Lower lobe of right lung (tissue), 2 donors: ENCODE measurements at places on chromosomes 1 and 21.
A peak's percentile ranks its signal among the peaks of the same experiment; 100 is the strongest.

GRCh38 chr1:17930635-17931034, 175.5 kb downstream of the ACTL8 start:
- DNase-seq = no peak

DNA sequence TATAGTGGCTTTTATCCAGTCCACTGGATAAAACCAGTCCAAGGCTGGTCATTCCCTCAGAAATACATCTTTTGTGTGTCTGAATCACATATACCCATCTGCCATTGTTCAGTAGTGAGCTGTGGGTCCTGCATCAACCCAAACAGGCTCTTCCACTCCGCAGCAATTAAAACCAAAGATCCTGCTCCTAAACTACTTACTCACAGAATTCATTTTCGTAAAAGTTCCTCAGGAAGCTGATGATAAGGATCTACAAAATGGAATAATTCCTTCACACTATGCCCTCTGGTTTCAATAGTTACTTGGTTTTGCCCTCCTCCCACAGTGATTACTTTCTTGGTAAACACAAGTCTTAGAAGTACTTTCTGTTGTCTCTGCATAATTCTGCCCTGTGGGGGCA, 5.1 kb upstream of the MFSD2A start:
- DNase-seq = no peak

DNA sequence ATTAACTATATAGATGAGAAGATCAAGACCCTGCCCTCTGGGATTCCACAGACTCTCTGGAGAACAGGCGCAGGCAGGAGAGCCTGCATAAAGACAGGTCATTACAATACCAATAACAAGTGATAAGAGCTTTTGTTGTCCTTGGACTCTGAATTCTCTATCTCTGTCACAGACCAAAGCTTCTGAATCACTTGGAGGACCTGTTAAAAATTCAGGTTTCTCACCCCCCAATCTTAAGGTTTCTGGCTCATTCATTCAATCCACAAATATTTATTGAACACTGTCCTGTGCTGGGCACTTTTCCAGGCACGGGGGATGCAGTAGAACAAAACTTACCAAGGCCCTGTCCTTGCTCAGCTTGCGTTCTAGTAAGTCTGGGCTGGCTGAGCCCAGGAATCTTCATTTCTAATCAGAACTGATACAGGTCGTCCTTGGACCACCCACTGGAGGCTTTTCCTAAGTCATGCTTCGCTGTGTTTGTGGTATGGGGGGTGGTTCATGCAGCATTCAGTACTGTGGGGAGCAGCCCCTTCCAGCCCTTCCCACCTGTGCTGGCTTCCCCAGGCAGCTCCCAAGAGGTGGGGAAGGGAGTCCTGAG, 1.4 kb downstream of the EFNA4 start:
- DNase-seq = no peak

- DNase-seq = no peak
Observed at GRCh38 chr21:35222541-35222941, 173.4 kb upstream of the RUNX1 start.

GRCh38 chr21:25107708-25108107, 499.6 kb downstream of the MRPL39 start:
- DNase-seq = no peak

- DNase-seq = no peak
Observed at GRCh38 chr1:45913183-45913683, 109.8 kb downstream of the MAST2 start.

DNA sequence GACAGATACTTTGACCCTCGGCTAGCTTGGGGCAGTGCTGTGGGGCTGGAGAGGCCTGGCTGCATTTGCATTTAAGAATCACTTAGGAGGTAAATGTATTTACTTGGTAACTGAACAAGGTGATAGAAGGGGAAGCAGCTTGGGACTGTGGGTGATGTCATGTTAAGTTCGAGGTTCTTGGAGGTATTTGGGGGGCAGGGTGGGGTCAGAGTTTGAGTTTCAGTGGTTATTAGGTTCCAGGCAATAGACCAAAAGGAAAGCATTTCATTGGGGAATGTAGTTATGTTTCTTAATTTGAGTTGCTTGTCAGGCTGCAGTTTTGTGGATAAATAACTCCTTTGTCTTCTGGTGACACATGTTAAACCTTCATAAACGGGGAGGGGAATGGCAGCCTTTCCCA, 2.4 kb upstream of the FAM78B start:
- no peak for DNase-seq

DNA sequence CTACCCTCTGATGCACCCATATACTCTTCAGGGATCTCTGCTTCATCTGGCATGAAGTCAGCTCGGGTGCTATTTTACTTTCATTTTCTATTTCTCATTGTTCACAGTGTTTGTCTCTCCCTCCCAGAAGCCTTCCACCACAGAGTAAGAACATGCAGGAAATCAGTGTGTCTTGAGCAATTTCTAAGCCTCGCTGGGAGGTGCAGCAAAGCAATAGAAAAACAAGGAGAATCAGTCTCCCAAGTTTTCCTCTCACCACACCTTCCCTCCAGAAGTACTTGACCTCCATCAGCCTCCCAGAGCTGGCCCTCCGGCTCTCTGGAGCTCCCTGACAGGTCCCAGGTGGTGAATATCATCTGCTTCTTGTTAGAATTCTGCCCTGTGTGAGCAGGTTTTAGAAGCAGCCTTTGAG, 594.7 kb upstream of the CAMK1G start:
- no peak for DNase-seq

DNA sequence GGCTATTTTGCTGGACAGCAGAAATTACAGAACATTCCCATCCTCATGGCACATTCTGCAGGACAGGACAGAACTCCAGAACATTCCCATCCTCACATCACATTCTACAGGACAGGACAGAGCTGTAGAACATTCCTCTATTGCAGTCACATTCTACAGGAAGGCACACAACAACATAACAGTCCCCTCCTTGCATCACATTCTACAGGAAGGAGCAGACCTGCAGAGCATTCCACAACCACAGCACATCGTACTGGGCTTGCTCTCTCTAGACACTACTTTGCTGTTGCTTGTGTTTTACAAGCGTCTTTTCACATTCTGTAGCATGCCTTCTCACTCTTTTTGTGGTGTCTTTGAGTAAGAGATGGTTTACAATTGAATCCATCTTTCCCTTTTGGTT, 26.8 kb upstream of the ABCB10 start:
- no peak for DNase-seq

DNA sequence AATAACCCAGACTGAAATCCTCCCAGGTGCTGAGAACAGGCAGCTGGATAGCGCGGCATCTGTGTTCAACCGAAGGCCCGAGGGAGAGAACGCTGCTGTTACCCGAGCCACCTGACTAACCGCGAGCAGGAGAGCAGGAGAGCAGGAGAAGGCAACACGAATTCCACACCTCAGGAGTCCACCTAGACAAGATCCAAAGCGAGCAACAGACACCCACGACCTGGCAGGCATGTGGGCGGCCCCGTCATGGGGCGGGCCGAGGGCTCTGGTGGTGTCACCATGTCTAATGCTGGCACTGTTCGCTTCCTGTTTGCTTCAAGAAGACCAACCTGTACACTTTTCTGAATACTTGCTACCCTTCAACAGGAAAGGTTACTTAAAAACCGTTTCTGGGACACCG, 20.9 kb upstream of the SPATC1L start:
- peak; percentile 20 for DNase-seq

DNA sequence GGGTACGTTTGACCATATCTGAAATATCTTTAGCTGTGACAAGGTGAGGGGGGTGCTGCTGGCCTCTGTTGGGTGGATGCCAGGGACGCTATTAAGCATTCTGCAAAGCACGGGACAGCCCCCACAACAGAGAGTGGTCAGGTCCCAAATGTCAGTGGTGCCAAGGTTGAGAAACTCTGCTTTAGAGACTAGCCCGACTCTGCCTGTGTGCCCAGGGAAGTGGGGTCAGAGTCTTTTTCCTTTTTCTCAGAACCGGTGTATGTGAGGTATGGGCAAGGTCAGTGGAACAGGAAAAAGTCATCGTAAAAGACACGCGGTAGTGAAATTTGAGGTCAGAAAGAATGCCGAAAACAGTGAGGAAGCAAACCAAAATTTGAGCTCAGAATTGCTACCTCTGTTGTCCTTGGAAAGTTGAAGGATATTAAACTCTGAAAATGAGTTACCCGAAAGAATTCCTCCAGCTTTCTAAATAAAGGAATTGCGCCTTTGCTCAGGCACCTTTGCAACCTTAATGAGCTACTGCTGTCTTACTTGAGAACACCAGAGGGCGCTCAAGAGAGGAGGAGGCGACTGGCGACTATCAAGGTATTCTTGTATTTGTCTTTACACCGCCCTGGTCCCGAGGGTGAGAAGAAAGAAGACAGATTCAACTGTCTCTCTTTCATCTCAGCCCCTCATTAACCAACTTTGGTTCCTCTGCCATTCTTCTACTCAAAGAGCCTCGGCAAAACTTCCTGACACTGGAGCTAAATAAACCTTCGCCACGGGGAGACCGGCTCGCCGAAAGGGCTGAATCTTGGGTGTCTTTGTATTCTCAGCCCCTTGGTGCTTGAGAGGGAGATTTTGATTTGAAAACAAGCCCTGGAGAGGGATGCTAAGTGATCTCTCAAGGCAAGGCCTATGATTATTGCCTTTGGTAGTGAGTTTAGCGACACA, 85.4 kb upstream of the OLIG2 start:
- DNase-seq = no peak

DNA sequence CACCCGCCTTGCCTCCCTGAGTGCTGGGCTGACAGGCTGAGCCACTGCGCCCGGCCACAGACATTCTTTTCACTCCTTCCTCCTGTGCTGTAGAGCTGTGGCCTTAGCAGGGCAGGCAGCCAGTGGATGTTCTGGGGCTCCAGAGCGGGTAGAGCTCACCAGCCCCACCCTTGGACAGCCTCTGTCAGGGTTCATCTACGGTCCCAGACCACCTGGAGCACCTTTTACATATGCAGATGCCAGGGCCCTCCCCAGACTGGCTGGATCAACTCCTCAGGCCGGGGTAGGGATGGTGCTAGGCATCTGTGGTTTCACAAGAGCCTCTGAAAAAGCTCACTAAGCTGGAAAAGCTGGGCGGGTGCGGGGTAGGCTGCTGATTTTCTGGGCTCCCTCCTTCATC, 4.6 kb downstream of the ATP13A2 start:
- no peak for DNase-seq
